NCI-H1092 (cell line): ENCODE measurements at places on chromosomes 4 and X.

DNA sequence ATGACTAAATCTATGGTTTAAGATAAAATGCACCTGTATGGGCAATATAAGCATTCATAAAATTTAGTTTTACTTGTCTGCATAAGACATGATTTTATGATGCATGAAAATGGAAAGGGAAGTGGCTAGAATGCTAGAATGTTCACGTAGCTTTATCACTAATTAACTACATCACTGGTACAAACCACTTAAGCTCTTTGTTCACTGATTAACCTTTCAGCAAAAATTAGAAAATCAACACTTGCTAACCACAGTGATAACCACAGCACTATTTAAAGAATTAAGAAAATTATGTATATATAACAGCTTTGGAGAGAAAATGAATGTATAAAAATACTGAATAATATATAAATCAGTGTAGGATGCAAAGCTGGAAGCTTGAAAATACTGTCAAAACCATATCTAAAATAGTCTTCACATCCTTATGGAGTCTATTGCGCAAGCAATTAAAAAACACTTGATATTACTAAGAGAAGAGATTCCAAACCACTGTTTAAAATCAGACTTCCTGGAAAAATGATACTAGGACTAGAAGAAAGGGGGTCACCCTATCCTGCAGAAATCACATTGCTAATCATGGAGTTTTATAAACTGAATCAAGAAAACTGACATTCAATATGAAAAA is 51.9 kb downstream of the EFHC2 start:
- DNase-seq = no peak

DNA sequence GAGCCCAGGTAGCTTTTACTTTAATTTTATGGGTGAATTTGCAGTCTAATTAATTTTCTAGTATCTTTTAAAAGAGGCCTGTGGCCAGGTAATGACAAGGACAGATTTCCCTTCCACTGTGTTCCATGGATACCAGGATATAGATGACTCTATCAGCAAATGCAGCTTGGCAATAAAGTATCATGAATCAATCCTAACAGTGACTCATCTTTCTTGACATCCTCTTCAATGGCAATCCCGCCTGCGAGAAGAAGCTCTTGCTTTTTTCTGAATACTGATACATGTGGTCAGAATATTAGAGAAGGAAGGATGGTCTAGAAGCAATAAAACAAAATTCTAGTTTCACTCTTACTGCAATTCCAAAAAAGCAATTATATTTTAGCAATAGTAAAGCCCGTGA is 267.8 kb downstream of the DTHD1 start:
- DNase-seq = no peak

GRCh38 chr4:41260116-41260733 is 3.5 kb downstream of the UCHL1 start:
- DNase-seq = no peak

DNA sequence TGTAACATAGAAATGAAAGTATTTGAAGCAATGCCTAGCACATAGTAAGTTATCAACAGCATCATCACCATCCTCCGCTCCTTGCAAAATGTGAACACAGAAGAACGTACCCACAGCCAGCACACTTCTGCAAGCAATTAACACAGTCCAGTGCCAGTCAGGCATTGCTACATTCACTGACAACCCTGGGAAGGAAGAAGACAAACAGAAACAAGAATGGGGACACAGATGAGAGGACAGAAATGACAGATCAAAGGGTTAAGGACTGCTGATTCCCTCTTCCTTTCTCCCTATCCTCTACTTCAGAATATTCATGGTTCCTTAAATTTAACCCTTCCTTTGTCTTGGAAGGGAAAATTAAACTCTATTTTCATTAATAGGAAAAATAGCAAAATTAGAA is 53.1 kb downstream of the CHM start:
- no peak for DNase-seq

GRCh38 chrX:40054793-40055192 is 43.0 kb downstream of the BCOR start:
- DNase-seq = no peak

GRCh38 chr4:34191443-34191842 is 2052.9 kb downstream of the ARAP2 start:
- no peak for DNase-seq

DNA sequence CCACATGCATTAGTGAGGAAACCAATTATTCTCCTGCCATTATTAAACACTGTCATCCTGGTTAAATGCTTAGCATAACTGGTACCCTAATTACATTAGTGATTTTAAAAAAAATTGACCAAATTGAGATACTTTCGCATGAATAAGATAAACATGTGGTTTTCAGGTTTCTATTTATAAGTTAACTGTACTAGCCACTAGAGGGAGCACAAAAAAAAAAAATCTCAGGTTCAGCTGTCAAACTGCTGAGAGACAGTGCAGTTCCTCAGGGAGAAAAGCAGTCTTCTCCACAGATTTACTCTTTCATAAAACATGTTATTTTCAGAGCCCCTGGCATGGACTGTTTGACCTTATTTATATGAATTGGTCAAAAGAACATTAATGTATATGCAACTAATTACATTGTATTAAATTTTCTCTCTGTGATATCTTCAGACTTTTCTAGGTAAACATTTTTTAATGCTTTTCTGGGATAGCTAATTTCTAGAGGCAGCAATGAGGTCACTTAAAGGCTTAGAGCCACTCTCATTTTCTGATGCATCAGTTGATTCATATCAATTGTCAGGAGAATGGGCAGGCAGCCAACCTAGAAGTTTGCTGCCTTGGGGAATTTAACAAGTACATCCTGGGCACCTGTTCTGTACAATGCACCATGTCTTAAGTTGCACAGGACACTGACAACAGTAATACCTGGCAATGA is 167.5 kb downstream of the CDS1 start:
- peak; percentile 12 for DNase-seq

GRCh38 chr4:38343608-38344007 is 320.4 kb upstream of the KLF3 start:
- DNase-seq = no peak

DNA sequence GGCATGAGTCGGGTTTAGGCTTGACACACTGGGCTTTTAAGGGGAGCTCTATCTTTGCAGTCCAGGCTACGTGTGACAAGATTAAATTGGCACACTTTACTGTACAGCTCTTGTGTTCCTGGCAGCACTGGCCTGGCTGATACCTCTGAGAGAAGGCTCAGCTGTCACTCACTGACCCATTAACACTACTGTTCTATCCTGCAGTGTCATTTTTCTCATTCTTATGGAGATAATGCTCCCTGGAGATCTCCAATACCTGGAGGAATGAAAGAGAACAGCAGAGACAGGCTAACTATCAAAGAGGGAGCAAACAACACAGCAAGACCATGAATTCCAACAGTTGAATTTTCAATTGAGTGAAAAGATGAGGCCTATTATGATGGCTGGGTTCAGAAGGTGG is 1.7 kb upstream of the PDHA2 start:
- DNase-seq = no peak

DNA sequence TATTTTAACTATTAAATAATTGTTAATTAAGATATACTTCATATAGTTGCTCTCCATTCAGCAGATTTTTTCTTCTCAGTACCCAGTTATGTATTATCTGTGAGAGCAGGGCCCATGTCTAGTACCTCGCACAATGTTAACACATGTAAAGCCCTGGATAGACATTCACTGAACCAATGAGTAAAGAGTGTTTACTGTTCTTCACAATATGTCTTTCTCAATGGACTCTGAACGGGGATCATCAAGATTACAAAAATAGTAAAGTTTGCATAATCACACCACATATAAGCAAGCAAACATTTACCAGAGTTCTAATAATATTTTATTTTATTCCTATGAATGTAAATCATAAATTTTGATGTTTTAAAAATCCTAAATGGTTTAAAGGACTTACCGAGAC is 47.1 kb downstream of the FBXO8 start:
- DNase-seq = no peak
